Endothelial cell (in vitro differentiated cells): ENCODE measurements at places on chromosomes 2 and 18.
A peak's percentile ranks its signal among the peaks of the same experiment; 100 is the strongest.

- no peak for DNase-seq
These were observed 214.4 kb upstream of the SP5 start for GRCh38 chr2:170500770-170501169.

GRCh38 chr2:236938126-236938525, 147.6 kb upstream of the COPS8 start:
- DNase-seq = no peak

DNA sequence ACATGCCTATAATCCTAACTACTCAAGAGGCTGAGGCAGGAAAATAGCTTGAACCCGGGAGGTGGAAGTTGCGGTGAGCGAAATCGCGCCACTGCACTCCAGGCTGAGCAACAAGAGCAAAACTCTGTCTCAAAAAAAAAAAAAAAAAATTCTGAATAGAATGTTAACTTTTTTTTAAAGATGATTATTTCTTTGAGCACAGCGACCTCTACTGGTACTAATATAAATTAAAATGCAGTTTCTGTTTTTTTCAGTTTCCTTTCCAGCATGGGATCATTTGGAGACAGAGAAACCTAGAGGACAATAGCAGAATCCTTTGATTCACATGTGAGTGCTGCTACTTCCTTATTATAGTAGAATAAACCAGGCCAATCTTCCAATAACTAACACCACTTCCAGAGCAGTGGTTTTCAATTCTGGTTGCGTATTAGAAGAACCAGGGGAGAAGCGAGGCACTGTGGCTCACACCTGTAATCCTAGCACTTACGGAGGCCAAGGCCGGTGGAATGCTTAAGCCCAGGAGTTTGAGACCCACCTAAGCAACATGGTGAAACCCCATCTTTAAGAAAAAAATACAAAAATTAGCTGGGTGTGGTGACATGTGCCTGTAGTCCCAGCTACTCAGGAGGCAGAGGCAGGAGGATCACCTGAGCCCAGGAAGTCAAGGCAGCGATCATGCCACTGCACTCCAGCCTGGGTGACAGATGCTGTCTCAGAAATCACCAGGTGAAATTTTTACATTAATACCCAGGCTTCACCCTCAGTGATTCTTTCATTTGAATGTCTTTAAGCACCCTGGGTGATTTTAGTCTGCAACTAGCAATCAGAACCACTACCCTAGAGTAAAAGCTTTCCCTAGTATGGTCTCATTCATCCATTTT, 10.1 kb downstream of the SRSF7 start:
- no peak for DNase-seq

- no peak for DNase-seq
These were observed 99.6 kb upstream of the RIOK3 start for GRCh38 chr18:23353459-23353858.

GRCh38 chr2:8432706-8433336, 249.0 kb upstream of the ID2 start:
- DNase-seq = no peak

- DNase-seq = peak; percentile 84
These were observed 370.0 kb downstream of the SLC4A3 start for GRCh38 chr2:219997341-219997851.

GRCh38 chr2:152343426-152343825, 8.5 kb downstream of the FMNL2 start:
- no peak for DNase-seq

DNA sequence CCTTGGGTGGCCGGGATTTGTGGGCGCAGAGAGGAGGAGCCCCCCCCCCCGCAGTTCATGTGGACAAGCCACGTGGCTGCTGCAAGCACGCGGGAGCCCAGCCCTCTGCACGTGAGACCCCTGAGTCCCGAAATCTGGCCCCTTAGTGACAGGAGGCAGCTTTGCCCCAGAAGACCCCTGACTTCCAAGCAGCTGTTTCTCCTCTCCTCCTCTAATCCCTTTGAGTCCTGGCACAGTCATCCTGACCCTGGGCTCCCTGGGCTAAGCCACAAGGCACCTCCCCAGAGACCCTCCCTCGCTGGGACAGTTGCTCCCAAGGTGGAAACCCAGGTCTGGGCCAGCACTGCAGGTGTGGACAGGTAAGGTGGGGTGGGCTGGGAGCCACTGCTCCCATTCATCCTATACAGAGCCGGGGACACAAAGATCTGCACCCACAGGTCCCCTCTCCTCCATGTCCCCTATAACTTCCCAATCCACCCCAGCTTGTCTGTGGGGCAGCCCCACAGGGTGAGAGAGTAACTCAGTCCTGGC, 923 bp downstream of the TEKT4 start:
- no peak for DNase-seq

- DNase-seq = no peak
These were observed 66.8 kb downstream of the BMPR2 start for GRCh38 chr2:202442882-202443281.

GRCh38 chr2:203894262-203894661, 26.7 kb downstream of the CTLA4 start:
- DNase-seq = no peak

- DNase-seq = no peak
These were observed 13.7 kb downstream of the PDCD1 start for GRCh38 chr2:241844831-241845578.

GRCh38 chr2:175793648-175794047, 208.4 kb downstream of the LNPK start:
- DNase-seq = no peak

GRCh38 chr2:9297807-9298206, 91.2 kb downstream of the ASAP2 start:
- no peak for DNase-seq

DNA sequence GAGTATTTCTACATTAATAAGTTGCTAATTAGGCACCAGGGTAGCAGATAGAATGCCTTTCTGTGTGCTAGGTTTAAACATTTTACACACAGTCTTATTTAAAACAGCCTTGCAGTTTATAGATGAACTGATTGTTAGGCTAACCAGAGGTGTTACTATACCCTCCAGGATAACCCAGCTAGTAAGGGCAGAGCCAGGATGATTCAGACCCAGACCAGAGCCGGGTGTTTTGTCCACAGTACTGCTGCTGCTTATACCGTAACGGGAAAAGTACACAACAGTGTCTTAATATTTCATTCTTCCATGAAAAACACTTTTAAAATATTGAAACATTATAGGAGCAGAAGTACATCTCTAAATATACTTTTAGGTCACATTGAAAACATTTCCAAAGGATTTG, 82.7 kb downstream of the MALT1 start:
- no peak for DNase-seq

GRCh38 chr2:205646680-205647079, 35.6 kb upstream of the NRP2 start:
- no peak for DNase-seq

- DNase-seq = no peak
These were observed 22.0 kb upstream of the SERPINB12 start for GRCh38 chr18:63520053-63520685.

GRCh38 chr2:26732446-26732845, 31.6 kb upstream of the SLC35F6 start:
- DNase-seq = no peak

GRCh38 chr18:70382017-70382416, 93.2 kb downstream of the SOCS6 start:
- no peak for DNase-seq

DNA sequence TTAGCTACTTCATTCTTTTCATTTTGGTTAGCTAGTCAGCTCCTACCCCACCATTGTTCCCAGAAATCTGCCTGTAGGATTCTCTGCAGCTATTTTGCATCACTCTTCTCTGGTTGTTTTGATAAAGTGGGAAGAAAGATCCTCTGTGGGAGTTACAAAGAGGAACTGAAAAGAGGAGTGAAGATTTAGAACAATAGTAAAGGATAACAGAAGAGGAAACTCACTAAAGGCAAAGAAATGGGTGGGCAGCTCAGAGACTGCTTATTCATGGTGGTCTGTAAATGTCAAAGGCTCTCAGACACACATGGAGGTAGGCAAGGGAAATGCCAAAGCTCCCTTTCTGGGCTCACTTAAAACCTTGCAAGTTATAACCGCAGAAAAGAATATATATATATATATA, 17.2 kb upstream of the CD207 start:
- no peak for DNase-seq

GRCh38 chr2:223101340-223102039, 49.5 kb downstream of the KCNE4 start:
- peak; percentile 13 for DNase-seq

- no peak for DNase-seq
These were observed 17.9 kb downstream of the PIAS2 start for GRCh38 chr18:46899274-46899948.

- DNase-seq = no peak
These were observed 410.1 kb upstream of the TCF4 start for GRCh38 chr18:55998071-55998522.

DNA sequence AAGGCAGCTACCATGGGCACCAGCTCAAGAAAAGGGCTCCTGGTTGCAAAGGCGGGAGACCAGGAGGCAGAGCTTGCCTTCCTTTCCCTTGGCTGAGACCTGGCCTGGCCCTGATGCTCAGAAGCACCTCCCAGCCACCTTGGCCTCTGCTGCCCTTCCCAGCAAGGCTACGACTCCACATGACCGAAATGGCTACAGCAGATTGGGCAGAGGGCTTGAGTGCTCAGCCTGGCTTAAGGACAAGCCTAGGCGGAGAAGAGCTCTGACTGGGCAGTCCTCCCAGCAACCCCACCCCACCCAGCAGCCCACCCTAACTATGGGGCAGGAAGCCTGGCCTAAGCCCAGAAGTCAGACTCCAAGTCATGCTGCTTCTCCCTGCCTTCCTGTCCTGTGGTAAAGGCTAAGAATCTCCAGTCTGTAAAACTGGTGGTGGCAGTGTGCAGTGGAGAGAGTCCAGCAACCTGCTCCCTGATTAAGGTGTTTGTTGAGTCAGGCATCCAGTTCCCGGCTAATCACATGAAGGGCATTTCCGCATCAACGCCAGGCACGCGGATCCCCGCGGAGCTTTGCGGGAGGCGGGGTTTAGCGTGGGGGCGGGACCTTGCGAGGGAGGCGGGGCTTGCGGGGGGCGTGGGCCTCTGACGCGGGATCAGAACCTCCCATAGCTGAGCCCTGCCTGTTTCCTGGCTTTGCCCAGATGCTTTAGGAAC, 256.0 kb downstream of the BCL11A start:
- no peak for DNase-seq

- peak; percentile 62 for DNase-seq
These were observed 484 bp downstream of the ABCB6 start for GRCh38 chr2:219218217-219218731.

- DNase-seq = peak; percentile 39
These were observed 739 bp downstream of the PKDCC start for GRCh38 chr2:42048299-42049220.

- DNase-seq = peak; percentile 1
These were observed 8.1 kb downstream of the TEX51 start for GRCh38 chr2:126906781-126907180.

DNA sequence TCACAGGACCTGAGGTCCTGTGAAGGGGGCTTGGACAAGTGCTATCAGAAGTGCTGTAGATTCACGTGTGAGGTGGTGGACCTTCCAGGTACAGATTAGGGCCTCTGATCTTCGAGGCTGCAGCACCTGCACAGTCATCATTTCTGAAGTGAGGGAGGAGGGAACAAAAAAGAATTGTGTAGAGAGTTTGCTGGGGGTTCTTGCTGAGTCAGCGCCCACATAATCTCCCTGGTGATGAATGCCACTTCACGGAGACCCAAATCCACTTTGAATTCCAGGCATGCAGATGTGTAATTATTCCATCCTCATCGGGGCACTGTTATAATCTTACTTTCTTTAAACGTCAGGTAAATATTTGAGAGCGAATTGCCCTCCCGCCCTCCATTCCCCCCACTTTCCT, 128.5 kb upstream of the CAPN13 start:
- no peak for DNase-seq

DNA sequence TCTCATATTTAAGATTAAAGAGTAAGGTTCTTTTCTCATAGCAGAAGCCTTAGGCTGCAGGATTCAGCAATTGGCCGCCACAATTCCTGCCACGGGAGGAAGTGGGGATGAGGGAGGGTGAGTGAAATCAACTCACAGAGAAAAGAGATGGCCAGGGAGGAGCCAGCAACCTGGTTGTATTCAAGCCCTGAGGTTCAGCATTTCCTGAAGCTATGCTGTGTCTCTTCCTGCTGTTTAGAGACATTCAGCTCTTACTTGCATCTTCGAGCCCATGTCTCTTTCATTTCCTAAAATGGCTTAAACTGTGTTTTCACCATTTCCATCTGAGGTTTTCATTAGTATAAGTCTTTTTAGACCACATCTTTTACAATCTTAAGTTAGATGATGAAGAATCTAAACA, 522.6 kb downstream of the CNTNAP5 start:
- DNase-seq = no peak

- DNase-seq = peak; percentile 43
These were observed 40.6 kb upstream of the INHBB start for GRCh38 chr2:120305296-120305695.

- DNase-seq = no peak
These were observed 163.6 kb downstream of the CAPN13 start for GRCh38 chr2:30643674-30644073.

DNA sequence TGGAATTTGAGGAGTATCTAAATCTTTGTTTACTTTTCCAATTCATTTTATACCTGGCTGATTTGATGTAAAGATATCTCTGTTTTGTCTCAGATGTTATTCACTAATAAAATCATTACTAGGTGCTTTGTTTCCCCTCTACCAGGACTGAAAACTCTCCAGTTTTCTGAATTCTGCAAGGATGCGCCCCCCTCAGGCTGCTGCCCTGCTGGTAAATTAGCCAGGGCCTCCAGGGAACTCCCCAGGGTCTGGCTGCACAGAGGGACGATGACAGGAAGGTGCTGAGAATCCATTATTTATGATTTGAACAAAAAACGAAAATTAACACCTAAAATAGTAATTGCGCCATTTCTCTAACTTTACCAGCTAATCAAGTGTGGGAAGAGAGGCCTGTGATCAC, 541.2 kb upstream of the POU3F3 start:
- peak; percentile 7 for DNase-seq

DNA sequence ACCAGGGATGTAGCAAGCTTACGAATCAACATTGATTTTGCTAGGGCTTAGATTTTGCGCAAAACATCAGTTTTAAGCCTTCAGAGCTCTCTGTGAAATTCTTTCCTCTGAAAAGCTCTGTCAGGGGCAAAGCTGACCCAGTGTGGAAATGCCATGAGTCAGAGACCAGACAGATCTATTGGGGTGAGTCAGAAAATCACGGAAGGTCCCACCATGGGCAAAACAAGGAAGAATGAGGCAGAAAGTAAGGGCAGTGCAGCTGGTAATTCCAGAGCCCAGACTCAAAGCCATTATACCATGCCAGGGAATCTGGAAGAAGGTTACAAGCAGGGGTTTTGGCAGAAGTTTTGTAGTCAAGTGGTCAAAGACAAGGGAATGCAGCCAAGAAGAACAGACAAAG, 256.6 kb upstream of the CTAGE1 start:
- DNase-seq = no peak

- DNase-seq = no peak
These were observed 717.7 kb upstream of the PIK3C3 start for GRCh38 chr18:41237317-41237716.
